Right ventricle myocardium inferior (tissue), 1 donor: ENCODE measurements at places on chromosomes 4 and X. TPM values are rescaled to one million over a fixed set of nuclear protein-coding genes. Genes with fewer than 3 reads are reported as not detected.

The HAND2 gene
- total RNA-seq: 151 TPM

- DNase-seq: no peak
Measured at GRCh38 chr4:54999003-54999402, 126.4 kb downstream of the KDR start.

The CXCL11 gene
- not detected for total RNA-seq

DNA sequence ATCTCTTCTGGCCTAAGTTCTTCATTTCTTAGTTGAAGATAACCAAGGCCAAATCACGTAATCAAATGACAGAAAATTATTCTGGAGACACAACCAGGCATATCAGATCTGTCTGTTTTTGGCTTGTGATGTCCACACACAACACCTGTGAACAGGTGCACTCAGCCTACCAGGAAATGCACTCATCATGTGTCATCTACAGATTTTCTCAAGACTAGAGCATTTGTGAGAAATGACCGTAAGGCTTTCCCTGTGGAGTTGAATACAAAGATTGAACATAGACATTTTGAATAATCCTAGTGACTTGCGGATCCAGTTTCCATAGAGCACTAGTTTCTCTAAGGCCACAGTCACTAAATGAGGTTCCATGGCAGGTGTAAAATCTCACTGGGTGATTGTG, 26.7 kb upstream of the CXCL8 start:
- no peak for DNase-seq

DNA sequence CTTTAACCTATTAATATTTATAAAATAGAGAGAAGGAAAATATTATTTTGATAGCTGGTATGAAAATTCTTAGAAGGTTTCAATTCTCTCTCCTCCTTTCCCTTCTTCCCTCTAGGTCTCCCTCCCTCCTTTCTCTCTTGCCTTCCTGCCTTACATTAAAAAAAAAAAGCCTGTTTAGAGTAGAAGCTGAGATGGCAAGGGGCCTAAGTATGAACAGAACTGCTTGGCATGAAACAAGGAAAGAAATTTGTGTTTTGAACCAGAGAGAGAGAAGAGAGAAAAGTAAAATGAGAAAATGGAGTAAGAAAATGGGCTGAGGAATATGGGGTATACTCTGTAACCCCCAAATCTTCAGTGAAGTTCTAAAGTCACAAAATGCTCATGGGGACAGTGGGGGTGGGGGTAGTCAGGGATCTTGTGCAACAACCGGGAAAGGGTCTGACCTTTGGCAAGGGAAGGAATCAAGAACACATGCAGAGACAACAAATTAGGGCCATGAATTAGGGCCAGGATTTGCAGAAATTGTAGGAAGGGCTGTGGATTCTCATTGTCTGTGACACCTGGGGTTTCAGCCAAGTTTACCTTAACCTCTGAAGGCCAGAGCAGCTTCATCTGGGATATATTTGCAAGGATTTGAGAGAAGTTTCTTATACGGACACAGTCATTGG, 30.6 kb downstream of the SUPT20HL2 start:
- no peak for DNase-seq

- DNase-seq: no peak
Measured at GRCh38 chrX:97030463-97030862, 146.8 kb downstream of the RPA4 start.

The TEX13C gene
- not detected for total RNA-seq

- no peak for DNase-seq
Measured at GRCh38 chr4:24980064-24980690, 50.6 kb downstream of the LGI2 start.

DNA sequence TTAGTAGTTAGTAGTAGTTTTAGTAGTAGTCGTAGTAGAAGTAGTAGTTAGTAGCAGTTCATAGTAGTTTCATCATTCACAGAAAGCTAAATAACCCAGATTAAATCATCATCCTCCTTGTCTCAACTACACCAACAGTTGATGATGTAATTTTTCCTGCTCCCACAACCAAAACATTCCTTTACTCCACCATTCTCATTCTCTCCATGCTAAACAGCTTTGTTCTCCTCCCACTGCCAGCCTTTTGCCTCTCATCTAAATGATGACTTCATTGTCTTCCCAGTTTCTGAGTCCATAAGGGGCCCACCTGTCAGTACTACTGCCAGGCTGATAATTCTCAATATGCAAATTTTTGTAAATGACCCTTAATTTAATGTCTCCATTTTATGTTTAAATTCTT, 68.9 kb downstream of the ARHGAP24 start:
- DNase-seq: no peak

DNA sequence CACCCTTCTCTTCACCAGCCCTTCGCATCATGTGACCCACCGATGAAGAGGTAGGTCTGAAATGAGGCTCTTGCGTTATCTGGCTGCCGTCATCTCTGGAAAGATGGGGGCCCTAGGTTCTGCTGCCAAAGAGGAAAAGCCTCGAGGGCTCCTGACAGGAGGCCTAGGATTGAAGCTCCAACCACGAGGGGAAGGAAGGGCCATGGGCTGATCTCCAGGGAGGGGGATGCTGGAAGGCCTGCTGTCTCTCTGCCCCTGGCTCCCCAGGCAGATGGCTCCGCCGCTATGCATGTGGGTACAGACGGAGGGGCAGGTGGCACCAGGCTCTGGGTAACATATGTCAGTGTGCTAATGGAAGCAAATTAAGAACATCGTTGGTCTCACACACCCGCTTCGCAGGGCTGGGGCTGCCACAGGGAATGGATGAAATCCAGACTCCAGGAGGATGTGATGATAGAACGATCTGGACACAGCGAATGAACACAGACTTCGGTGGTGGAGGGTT, 44.9 kb downstream of the AFAP1 start:
- no peak for DNase-seq

- DNase-seq: no peak
Measured at GRCh38 chrX:1561164-1561563, 24.2 kb upstream of the P2RY8 start.

The SLC6A14 gene
- not detected for total RNA-seq

The POU4F2 gene
- total RNA-seq: not detected

The ANOS1 gene
- total RNA-seq: 4.9 TPM

The SMAD1 gene
- 12.0 TPM for total RNA-seq

DNA sequence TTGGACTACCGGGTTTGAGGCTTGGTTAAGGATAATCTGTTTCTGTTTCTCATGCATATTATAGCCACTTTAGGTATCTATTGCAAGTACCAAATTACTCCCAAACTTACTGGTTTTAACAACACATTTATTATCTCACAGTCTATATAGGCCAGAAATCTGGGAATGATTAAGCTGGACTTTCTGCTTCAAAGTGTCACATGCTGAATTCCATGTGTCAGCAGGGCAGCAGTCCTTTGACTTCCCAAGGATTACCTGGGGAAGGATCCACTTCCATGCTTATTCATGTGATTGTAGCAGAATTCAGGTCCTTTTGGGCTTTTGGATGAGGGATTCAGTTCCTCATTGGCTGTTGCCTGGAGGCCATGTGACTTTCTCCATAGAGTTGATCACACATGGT, 349.0 kb upstream of the TRAM1L1 start:
- no peak for DNase-seq

DNA sequence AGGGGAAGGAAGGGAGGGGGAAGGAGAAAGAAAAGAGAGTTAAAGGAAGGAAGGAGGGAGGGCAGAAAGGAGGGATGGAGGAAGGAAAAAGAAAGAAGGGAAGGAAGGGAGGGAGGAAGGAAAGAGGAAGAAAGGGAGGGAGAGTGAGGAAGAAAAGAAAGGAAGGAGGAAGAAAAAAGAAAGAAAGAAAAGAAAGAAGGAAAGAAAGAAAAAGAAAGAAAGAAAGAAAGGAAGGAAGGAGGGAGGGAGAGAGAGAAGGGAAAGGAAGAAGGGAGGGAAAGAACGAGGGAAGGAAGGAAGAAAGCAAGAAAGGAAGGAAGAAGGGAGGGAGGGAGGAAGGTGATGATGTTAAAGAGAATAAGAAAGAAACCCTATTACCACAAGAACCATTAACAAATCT, 150.6 kb downstream of the MXRA5 start:
- no peak for DNase-seq

GRCh38 chr4:99945718-99946355, 581 bp downstream of the DNAJB14 start:
- DNase-seq: no peak
